ENCODE measurements at places on chromosomes 6 and 20.

- DNase-seq, result no peak
Observed at GRCh38 chr6:108752733-108753590, 95.3 kb upstream of the ARMC2 start.

GRCh38 chr6:32890831-32891230, 36.8 kb downstream of the PSMB9 start:
- DNase-seq, result no peak

DNA sequence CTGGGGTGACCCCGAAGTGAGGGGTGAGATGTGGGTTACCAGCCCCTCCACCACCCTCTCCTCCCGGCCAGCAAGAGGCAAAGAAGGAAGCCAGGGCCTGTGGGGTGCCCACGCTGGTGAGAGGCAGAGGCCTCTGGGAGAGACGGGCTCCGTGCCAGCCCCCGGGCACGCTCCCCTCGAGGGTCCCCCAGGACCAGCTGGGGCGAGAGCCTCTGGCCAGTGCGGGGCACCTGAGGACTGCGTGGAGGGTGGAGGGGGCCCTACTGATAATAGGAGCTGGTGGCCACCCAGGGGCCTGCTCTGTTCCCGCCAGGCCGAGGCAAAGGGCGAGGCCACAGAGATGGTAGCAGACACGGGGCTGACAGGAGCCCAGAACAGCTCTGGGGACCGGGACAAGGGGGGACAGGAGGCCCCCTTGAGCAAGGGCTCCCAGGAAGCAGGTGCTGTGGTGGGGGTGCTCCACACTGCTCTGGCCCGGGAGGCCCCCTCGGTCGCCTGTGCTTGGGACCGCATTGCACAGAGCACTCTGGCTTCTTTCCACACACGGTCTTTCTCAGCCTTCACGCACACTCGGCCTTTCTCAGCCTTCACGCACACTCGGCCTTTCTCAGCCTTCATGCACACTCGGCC, 226.9 kb downstream of the TTLL2 start:
- no peak for DNase-seq

- no peak for DNase-seq
Observed at GRCh38 chr6:115276881-115277565, 783.7 kb downstream of the FRK start.

GRCh38 chr6:15317934-15318902, 72.3 kb downstream of the JARID2 start:
- no peak for DNase-seq

DNA sequence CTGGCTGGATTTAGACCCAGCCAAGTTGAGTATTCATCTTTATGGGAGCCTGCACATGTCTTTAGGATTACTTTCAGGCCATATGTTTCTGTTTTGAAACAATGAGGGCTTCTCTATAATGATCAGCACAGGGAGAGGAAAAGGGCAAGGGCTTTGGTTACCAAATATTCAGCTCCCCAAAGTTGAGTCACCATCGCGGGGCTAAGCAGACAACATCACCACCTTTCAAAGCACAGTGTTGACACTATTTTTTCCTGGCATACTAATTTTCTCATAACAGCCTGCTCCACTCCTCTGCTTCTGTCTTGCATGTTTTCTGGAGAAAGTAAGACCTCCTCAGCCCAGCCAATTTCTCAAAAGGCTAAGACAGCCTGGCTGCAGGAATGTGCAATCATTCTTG, 4.9 kb downstream of the SCML4 start:
- DNase-seq, result no peak

DNA sequence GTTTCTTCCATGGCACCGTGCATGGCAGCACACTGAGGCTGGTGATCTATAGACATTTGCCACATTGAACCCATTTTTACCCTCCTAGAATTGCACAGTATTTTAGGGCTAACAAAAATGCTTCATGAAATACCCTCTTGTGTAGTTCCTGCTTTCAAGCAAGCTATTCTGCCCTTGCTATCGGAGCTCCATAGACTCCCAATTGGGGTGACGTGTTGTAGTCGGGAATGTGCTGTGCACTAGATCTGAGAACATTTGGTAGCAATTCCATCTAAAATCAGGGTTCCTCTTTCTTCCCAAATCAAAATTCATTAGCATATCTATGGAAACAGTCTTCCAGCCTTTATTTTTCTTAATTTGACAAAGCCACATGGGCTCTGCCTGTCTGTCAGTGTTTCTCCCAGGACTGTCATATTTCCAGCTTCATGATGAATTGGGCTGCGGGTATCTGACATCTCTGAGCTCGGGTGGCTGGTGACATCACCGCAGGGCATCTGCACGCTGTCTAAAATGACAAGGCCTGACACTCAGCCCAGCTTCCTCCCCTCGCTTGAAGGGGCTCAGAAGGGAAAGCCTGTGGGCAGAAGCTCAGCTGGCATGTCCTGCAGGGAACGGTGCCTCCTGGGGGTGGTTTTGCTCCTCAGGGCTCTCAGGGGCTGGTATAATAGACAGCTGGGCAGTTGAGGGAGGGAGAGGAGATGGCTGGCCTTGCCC, 406.4 kb downstream of the QKI start:
- peak; percentile 89 for DNase-seq

DNA sequence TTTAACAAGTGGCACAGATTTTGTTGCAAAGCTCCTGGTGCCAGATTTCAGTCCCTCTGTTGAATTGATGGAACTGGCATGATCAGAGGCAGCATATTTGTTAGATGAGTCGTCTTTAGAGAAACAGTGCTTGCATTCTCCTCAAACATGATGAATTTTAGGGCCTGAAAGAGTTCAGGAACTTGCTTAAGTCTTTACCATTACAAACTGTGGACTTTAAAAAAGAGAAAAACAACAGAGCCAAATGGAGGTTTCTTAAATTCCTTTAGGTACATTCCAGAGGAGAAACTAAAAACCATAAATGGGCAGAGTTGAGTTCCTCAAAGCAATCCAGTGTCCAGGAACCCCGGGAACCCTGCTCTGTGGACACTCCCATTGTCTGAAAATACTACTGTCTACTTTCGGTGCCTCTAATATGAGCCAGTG, 2.5 kb downstream of the GTF2H5 start:
- no peak for DNase-seq

DNA sequence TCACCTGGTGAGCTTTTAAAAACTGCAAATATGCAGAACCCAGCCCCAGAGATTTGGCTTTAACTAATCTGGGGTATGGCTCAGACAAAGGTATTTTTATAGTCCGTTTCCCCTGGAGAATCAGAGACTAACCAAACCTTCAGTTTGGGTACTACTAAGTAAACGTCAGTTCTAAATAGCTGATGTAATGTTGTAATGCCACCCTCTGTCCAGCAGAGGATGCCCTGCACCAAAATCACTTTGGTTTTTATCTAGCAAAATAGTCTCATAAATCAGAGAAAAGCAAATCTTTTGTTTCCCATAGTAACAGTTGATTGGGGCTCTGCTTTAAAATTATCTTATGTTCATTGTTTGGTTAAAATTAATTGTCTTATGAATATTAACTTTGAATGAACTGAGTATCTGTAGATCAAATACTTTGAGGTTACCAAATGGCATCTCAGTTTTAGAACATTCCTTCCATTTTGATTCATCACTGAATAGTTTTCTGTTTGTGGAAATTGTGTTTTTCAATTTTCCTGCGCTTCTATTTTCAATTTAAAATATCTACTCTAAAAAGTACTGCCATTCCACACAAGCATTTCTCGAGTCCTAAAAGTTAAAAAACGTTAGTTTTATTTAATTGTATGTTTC, 278.3 kb upstream of the PLCB4 start:
- DNase-seq, result no peak

- DNase-seq, result no peak
Observed at GRCh38 chr6:106160189-106160588, 74.1 kb downstream of the PRDM1 start.

DNA sequence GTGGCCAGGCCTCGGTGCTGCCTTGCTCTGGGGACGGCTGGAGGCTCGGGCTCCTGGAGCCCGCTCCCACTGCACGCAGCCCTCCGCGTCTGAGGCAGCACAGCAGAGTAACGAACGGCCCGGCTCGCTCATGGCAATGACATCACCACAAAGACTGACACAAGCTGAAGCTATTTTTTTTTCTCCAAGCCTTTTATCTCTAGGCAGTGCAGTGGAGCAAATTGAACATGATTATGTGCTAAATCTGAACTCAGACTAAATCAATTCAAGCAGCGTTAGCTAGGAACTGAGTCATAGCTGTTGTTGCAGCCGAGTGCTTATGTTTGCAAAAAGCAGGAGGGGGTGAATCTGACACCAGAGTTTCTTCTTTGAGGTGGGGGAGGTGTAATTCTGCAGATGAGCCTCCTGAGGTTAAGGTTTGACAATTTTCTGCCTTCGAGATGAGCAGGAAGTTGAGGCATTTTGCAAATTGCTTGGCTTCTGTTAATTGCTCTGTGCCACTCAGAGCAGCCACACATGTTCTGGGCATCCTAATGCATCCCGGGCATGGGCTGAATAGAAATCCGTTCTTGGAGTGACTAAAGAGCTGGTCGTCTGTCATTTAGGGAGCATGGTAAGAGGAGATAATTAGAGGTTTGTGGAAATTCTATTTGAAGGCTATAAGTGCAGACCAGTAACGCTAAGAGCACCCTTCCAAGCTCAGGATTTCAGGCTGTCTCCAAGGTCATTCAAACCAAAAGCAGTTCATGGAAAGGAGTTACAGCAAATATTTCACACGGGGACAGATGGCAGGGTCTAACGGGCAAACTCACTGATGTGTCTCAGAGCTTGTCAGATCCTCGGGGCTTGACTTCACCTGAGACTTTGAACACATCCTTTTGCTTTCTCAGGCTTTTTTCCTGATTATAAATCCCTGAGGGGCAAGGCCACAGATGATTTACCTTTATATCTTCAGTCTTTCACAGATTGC, 155.1 kb upstream of the ENPP5 start:
- no peak for DNase-seq

DNA sequence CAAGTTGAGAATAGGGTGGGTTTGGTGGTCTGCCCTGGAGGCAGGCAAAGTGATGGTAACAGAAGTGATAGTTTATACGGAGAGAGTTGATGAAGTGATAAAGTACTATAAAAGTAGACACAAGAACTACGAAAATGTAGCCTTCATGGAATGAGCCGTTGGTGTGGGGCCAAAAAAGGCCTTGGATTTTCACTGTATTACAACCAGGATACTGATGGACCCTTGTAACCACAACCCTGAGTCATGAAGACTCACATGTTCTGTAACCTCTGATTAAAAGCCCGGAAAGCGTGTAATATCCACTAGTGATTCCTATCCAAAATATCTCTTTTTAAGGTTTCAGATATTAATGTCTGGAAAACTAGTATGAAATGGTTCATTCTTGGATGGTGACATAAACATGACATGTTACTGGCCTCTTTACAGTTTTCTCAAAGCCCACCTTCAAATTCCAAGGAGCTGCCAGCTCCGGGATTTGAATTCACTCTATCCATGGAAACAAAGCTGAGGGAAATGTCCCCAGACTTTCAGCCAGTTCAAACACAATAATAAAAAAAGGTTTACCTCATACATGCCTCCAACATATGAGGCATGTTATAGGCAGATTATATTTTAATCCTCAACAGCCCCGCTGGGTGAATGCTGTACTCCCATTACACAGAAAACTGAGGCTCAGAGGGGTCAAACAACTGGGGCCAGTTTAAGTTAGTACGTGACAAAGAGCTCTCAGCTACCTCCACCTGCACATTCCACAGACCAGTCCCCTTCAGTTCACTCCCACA, 55.4 kb downstream of the MRPL14 start:
- DNase-seq, result no peak

DNA sequence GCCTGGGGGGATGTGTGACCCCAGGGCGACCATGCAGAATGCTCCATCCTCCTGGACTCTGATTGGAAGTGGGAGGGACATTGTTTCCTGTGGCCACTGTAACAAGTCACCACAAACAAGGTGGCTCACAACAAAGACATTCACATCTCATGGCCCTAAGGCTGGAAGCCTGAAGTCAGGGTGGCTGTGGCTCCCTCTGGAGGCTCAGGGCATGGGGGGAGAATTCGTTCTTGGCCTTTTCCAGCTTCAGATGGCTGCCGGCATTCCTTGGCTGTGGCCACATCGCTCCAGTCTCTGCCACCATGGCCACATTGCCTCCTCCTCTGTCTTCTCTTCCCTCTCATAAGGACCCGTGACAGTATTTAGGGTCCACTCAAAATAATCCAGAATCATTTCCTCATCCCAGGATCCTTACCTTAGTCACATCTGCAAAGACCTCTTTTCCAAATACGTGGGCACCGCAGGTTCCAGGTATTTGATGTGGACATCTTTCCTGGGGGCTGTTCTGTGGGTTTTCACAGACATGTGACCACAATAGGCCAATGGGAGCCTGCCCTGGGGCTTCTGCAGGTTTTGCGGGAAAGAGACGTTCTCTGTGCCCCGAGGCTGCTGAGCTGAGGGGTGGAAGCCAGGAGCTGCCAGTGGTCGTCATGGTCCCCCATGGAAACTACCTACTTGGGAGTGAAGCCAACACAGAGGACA, 249.3 kb downstream of the PREX1 start:
- DNase-seq, result no peak

- DNase-seq, result no peak
Observed at GRCh38 chr20:49630396-49630951, 62.5 kb upstream of the PTGIS start.

- no peak for DNase-seq
Observed at GRCh38 chr20:4006640-4007039, 8.7 kb downstream of the RNF24 start.

DNA sequence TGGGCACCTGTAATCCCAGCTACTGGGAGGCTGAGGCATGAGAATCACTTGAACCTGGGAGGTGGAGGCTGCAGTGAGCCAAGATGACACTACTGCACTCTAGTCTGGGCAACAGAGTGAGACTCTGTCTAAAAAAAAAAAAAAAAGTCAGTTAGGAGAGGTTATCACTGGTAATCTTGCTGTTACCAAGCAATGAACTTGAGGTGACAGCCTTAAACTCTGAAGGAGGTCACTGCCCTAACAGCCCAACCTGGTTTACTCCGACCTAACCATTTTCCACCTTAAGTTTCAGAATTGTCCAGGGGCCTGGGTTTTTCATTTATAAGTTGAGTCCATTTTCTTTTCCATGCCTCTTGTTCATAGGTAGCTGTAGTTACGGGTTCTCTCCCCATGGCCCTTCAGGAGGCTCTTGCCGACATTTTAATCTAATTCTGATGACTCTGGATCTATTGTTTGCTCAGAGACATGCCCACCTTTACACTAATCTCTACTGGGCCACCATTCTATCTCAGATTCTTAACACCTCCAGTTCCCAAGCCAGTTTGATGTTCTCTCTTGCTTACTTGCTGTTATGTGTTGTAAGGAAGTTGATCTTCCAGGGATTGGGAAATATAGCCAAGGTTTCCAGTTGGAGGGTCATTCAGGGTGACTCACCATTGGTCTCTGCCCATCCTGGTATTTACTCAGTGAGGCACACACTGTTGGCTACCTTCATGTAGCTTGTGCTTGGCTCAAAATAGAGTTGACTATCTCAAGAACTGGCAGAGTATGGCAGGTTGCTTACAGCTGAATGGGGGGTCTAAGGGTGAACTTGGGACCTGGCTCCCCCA, 29.1 kb downstream of the SHLD1 start:
- DNase-seq, result no peak

DNA sequence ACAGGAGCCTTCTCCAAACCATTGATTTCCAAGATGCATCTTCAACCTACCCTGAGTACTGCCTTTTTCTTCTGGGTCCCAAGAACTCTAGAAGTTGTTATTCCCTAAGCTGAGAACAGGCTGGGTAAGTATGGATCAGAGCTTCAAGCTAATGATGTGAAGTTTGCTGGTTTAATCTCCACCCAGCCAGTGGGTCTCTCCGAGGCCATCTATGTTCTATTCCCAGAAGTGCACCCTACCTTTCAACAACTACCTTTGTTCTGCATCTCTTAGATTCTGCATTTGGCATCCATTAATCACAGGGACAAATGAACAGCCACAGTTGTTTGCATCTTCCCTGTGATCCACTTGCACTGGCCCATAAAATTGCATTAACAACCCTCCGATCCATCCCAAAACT, 246.2 kb downstream of the HIVEP2 start:
- DNase-seq, result no peak

All from esophagus muscularis mucosa (tissue), 4 donors.